ENCODE measurements at places on chromosomes 2 and 18. TPM values are rescaled to one million over a fixed set of nuclear protein-coding genes. Genes with fewer than 3 reads are reported as not detected.

The DSC1 gene
- total RNA-seq: not detected

The ITGB6 gene
- total RNA-seq: not detected

The POTEI gene
- not detected for total RNA-seq

The CNGA3 gene
- 1.1 TPM for total RNA-seq

The SPC25 gene
- 0.32 TPM for total RNA-seq

The BMP10 gene
- not detected for total RNA-seq

The DYSF gene
- 54.1 TPM for total RNA-seq

The SPATA3 gene
- total RNA-seq: not detected

The GAD1 gene
- total RNA-seq: not detected

The GKN1 gene
- total RNA-seq: not detected

The SLC30A3 gene
- not detected for total RNA-seq

The REG1A gene
- total RNA-seq: 8.8 TPM
